ENCODE measurements at places on chromosomes 3 and 15.

- DNase-seq: no peak
Measured at GRCh38 chr3:42711491-42712343, 9.1 kb upstream of the HHATL start.

GRCh38 chr15:92772061-92772460 is 116.5 kb upstream of the FAM174B start:
- no peak for DNase-seq

- no peak for DNase-seq
Measured at GRCh38 chr3:42226470-42227425, 39.2 kb downstream of the CCK start.

GRCh38 chr3:43695443-43695842 is 4.7 kb downstream of the ABHD5 start:
- DNase-seq: no peak

- DNase-seq: no peak
Measured at GRCh38 chr3:156583469-156583868, 28.6 kb upstream of the SSR3 start.

DNA sequence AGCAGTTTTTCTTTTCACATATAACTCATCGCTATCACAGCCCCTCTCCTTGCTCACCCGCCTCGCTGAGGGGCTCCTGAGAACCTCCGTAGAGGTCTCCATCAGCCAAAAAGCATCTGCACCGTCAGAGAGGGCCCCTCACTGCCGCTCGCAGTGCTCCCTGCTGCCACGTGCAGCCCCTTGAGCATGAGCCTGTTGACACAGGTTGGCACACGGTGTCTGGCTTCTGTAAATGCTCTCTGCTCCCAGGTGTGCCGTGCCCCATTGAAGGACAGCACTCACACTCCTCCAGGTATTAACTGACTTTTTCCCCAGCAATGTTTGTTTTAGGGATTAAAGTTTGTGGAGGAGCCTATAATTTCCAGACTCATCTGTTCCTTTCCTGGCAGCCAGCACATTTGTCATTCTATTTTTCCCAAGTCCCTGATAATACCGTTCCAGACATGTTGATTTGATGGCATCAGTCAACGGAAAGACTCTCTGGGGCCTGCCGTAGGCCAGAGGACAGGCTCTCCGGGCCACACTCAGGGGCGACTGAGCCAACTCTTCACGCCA is 2.1 kb upstream of the FURIN start:
- DNase-seq: no peak
